ENCODE measurements at places on chromosomes 3 and 15.
A peak's percentile ranks its signal among the peaks of the same experiment; 100 is the strongest.

GRCh38 chr3:196677353-196677752 lies 34.7 kb downstream of the CEP19 start:
- DNase-seq, result no peak

DNA sequence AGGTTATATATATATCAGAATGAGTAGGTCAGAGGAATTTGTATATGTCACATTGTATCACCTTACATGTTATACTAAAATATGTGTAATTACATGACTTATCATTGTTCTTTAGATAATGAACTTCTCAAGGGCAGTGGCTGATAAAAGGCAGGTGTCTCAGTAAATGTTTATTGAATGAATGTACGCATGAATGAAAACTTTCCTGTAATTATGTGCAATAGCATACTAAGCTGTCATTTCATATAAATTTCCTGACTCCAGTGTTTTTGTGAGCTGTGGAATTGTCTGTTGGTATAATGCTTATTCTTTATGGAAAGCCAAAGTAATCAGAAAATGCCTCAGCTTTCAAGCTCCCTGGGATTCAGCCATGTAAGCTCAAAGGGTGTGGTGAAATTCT lies 4.2 kb downstream of the TBC1D23 start:
- no peak for DNase-seq

DNA sequence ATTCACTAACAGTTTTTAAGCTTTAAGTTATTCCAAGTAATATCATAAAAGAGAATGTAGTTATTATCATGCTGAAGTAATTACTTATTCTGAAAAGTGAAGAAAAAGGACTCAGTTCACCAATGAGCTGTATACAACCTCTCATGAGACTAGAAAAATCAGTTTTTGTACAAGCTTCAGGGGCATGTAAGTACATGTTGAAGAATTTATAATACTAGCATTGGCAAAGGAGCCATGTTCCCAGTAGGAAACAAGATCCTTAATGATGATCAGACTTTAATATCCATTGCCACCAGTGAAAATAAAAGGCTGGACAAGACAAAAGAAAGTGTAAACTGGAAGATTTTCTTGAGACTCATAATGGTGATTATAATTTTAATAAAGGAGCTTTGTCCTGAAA lies 532.8 kb downstream of the PLOD2 start:
- no peak for DNase-seq

- no peak for DNase-seq
These were observed 90.0 kb downstream of the FBLN2 start for GRCh38 chr3:13638927-13639326.

- DNase-seq, result no peak
These were observed 15.9 kb upstream of the TMEM87A start for GRCh38 chr15:42289166-42289565.

- no peak for DNase-seq
These were observed 208.1 kb downstream of the SLCO3A1 start for GRCh38 chr15:92061511-92062195.

GRCh38 chr15:86236356-86237110 lies 156.9 kb downstream of the AGBL1 start:
- DNase-seq, result no peak

DNA sequence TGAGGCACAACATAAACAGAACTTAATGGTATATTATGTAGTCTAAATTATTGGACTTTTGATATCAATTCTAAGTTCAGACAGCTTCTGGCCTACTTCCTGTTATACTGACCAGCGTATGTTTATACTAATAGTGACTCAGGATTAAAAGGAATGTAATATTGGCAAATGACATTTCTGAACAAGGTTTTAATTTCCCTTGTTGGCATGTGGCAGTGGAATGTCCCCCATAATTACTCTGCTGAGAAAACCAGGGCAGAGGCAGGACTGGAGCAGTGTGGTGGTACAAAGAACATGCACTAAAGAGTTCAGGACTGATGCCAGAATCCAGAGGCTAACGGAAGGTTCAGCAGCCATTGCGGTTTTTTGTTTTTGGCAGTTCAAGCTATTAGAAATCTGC lies 184.0 kb downstream of the KCNAB1 start:
- no peak for DNase-seq

DNA sequence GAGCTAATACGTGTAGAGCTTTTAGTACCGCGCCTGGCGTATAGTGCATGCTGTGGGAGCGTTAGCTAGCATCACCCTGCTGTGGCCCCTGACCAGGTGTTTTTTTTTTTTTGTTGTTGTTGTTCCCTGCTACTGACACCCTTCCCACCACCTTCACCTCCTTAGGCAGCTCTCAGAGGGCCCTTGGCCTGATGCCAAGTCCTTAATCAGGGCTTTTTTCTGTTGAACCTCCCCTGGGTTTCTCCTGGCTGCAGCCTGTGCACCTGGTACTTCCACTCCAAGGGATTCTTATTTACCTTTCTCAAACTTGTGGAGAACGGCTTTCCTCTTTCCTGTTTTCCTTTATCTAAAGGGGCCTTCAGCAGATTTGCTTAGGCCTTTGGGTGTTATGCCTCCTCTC lies 53.3 kb downstream of the SLC7A14 start:
- DNase-seq, result no peak

DNA sequence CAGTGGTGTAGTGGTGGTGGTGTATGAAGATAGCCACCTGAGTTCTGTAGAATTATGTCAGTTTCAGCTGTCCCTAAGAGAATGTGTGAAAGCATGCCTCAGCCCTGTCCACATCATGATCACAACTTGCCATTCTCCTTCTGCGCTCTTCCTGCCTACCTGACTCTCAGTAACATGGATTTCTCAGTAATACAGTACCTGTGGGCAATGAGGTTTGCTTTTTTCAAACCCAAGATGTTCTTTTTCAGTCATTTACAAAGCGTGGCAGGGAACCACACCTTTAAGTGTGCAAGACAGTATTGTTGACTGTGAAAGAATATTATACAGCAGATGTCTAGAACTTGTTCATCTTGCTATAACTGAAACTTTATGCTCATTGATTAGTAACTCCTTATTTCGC lies 38.9 kb downstream of the PSMD6 start:
- DNase-seq, result no peak

DNA sequence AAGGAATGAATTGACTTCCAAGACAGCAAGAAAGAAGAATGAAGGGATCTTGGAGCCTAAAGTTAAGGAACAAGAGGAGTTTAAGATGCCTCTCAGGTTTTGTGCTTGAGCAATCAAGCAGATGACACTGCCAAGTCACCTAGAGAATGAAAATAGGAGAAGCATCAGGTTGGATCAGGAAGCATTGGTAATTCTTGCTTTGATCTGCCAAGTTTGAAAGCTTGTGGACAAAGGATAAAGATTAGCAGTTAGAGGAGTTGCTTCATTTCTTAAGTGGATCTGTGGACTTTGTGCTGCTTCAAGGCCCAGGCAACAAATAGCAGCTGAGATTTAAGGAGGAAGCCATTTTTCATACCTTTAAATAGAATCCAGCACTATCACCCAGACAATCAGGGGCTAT lies 35.6 kb downstream of the FRMD5 start:
- DNase-seq, result no peak

DNA sequence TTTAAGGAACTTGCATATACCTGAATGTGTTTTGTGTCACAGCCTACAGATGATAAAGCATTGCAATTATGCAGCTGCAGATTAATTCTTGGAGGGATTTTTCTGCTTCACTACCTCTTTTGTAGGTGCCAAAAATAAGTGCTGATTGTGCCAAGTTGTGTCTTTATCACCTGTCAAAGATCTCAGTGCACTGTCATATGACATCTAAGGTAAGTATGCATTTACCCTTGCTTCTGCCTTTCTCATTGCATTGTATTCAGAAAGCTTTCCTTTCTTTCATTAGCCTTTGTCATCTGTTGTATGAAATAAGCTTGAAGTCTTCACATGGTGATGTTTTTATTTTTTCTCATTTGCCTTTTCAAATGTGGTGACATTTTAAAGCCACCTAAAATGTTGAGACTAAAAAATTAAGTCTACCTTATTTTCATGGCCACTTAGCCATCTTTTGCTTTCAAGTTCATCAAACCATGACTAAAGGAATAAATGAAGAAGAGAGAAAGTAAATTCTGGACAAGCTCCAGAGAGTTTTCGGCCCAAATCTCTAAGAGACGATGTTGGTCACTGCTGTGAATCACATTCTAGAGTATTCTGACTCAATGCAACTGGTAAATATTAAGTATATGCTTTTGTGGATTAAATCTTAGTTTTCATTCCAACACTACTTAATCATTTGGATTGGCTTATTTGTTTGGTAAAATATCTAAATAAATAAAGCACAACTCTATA lies 381.8 kb upstream of the EPHA3 start:
- no peak for DNase-seq

DNA sequence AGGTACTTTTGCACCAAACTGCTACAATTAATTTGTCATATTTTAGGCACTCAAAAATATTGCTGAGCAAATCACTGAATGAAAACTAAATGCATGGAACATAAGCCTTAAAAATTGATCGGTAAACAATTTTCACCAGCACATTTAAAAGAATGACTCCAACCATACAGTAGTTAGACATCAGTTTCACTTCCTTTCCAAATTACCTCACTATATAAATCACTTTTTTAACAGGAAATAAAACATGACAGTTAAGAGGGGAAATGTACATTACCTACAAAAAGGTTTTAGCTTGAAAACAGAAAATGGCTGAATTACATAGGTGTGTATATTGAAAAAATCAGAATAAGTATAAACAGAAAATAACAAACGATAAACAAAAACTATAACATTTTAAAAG lies 108.4 kb downstream of the SERPINI1 start:
- no peak for DNase-seq

- no peak for DNase-seq
These were observed 115.2 kb upstream of the TP63 start for GRCh38 chr3:189516039-189516438.

GRCh38 chr15:34795267-34796081 lies at the start of gene ACTC1:
Gene ACTC1, minus strand, starts transcription at chr15:34795549. Its CDS starts 741 bp downstream, at chr15:34794808.
- no peak for DNase-seq

- DNase-seq, result peak; percentile 67
These were observed 25.0 kb upstream of the BCL6 start for GRCh38 chr3:187770224-187770623.

DNA sequence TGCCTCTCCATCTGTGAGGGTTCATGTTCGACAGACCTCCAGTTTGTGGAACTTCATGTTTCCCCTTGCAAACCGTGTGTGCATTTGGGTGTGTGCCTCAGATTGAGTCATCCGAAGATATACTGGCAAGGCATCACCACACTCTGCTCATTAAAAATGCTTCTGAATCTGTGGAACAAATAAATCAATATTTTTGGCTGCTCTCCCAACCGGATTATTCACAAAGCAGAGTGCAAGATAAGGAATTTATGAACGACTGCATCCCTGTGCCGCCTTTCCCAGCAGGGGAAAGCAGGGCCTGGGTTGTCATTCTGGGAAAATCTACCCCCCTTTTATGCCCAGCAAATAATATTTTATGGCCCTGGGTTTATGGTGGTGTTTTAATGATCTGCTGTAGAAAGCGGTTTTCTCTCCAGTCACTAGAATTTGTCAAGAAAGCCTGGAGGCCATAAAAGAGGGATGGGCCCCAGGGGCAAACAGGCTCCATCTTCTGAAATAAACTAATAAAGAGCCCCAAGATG lies 4.2 kb upstream of the WNT5A start:
- no peak for DNase-seq

- DNase-seq, result peak; percentile 10
These were observed 180.3 kb upstream of the TSC22D2 start for GRCh38 chr3:150227839-150228238.

DNA sequence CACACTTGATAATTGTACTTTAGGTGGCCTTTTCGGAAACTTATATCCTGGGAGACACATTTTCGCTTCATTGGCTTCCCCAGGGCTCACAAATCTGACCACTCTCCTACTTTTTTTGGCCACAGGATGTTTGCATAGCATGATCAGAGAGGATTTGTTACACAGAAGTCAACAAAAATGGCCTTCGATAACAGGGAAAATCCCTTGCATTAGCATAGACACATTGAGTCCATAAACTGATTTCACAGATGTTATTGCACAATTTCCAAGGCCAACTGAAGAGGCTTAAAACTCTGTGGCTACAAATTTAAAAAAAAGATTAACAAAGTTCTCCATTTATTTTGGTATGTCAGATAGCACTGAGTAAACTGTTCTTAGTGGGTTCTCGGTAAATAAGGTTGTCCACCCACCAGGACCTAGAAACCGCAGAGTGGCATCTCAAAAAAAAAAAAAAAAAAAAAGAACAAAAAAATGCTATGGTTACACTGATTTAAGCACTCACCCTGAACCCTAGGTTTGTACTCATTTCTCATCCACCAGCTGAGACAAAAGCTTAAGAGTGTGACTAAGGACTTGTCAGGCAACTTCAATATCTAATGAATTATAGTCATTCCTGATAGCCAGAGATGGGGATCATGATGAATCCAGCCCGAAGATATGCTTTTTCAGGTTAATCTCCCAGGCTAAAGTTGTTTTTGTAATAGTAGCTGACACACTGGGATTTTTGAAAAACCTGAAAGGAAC lies 188.9 kb upstream of the SYNPR start:
- no peak for DNase-seq

DNA sequence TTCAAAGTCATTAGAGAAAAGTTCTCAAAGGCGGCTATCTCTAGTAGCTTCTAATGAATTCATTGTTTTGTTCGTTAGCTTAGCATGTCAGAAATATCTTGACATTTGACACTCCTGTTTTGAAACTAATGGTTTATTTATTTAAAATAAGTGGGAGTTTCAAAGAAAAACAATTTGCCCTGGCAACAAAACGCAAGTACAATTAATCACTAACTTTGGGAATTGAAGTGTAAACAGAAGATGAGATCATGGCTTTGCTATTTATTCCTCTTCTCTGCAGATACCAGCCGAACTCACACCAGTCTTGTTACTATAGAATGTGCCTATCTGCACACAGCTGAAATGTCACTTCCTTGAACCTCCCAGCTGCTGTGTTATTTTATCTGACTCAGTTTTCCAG lies 27.5 kb downstream of the MASP1 start:
- no peak for DNase-seq

GRCh38 chr15:97729270-97729669 lies 231.2 kb upstream of the ARRDC4 start:
- DNase-seq, result no peak

DNA sequence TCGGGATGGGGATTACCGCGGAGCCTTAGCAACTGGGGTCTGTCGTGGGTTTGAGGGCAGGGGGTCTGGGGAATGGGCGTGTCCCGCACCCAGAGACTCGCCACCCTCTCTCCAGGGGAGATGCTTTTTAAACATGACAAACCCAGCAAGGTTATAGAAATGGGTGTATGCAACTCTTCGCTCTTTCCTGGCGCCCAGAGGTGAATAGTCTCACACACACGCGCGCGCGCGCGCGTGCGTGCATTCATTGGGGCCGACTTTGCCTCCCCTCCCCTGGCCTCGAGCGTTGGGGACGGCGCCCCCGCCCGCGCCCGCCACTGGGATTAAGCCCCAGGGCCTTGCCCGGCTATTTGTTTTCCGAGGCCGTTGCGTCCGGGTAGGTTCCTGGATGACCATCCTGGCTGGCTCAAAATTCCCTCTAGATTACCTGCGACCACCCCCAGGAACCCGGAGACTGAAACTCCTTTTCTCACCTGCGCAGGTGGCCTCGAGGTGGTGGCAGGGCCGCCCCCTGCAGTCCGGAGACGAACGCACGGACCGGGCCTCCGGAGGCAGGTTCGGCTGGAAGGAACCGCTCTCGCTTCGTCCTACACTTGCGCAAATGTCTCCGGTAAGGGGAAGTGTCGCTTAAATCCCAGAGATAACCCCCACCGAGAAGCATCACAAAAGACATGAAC lies 777 bp downstream of the GPR160 start:
- peak; percentile 27 for DNase-seq

GRCh38 chr3:53806182-53807116 lies 39.8 kb downstream of the CHDH start:
- DNase-seq, result no peak

- no peak for DNase-seq
These were observed 83.4 kb upstream of the BHLHE40 start for GRCh38 chr3:4895838-4896237.

GRCh38 chr15:39153716-39154115 lies 427.2 kb upstream of the THBS1 start:
- DNase-seq, result no peak
